Activated CD4-positive, alpha-beta T cell treated with anti-CD3 and anti-CD28 coated beads, Interleukin-2, Interleukin-4, amounts not matched to agents 100 ng/mL and 50 ng/mL, durations not matched to agents 16 hours and 8 hours (primary cell): ENCODE measurements at places on chromosomes 11 and 22.
A peak's percentile ranks its signal among the peaks of the same experiment; 100 is the strongest.

GRCh38 chr11:14253840-14254239 lies 105.1 kb downstream of the RRAS2 start:
- DNase-seq, result no peak

DNA sequence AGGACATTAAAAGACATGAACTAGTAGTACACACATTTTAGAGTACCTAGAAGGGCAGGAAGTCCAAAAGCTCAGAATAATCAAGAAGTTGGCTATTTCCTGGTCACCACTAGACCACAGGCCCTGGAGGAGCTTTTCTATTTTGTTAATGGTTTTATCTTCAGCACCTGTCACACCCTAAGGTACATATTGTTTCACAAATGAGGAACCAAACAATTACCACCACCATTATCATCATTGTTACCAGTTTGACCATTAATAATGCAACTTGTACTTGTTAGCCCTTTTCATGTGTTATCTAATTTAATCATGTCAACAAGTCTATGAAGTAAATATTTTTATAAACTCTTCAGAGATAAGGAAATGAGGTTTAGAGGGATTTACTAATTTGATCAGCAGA lies 4.9 kb downstream of the MRPL48 start:
- no peak for DNase-seq

DNA sequence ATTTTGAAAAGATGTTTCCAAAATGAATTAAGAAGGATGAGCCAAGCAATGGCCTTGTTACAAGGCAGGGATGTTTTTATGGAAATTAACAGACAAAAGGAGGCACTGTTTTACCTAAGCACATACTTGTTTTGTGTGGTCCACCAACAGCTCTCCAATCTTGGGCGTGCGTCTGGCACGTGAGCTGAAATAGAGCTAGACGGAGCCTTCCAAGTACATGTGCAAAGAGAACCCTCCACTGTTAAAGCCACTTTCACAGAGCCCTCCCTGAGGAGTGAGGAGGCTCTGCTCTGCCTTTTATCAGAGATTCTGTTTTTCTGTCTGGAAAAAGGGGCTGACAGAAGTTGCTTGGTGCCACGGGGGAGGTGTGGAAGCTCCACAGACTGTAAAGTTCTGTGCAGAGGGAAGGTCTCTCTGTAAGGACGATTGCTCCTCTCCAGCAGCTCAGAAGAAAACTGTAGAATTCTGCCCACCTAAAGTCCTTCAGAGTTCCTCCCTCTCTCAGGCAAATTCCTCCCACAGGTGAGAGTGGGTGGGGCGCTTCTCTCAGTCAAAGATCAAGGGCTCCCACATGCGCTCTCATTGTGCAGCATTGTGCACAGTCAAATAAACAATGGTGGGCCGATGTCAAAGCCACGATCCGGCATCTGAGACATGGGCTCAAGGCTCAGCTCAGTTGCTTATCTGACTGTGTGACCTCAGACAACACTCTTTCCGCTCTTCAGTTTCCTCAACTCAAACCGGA lies 92.6 kb upstream of the CSNK2A3 start:
- DNase-seq, result no peak

DNA sequence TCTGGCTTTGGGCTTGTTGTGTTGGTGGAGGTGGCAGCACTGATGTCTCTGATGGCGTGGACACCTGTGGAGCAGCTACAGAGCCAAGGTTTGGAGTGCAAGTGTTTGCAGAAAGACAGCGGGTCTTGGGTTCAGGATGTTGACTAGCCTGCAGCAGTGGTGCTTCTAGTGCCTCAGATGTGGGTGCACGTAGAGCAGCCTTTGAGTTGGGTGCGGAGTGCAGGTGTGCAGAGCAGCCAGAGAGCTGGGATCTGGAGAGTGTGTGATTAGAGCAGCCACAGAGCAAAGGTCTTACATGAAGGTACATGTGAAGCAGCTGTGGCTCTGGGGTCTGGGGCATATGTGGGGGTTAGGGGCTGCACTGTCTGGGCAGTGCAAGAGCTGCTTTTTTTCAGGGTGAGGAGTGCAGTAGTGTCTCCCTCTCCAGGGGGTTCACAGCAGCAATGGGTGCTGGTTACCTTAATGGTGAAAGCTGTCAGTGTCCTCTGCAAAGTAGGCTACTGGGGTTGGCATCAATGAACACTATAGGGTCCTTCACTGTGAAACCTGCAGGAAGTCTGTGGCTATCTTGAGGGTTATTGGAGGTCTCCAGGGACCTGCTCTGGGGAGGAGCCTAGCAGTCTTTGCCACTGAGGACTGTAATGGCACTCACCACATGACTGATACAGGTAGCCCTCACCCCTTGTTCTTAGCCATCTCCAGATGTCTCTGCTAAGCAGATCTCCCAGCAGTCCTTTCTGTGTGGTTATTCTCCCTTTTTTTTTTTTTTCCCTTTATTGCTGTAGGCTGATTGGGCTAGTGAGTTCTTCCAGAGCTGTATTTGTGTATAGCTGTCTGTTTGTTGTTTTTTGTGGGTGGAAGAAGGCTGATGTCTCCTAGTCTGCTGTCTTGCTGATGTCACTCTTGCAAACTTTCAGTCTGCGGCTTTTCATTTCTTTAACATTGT lies 14.3 kb downstream of the BIRC2 start:
- DNase-seq, result no peak

DNA sequence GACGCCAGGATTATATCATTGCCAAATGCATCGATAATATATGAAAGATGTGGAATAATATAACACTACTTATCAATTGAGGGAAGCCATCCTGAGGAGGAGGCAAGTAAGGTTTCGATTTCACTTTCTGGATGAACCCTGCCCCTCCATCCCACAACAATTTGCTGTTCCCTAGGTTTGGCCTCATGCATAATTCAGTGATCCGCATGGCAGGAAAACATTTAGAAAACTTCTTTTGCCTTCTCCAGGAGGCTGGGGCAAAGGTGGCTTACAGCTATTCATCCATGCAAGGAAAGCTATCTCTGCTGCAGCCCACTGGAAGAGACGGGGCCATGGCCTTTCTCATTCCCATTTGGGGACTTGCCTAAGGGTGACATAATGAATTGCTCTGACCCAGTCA lies 489.4 kb upstream of the CADM1 start:
- DNase-seq, result no peak

GRCh38 chr11:69274531-69275016 lies 19.4 kb upstream of the MYEOV start:
- DNase-seq, result no peak

GRCh38 chr11:33932721-33933120 lies 40.8 kb upstream of the LMO2 start:
- DNase-seq, result no peak

DNA sequence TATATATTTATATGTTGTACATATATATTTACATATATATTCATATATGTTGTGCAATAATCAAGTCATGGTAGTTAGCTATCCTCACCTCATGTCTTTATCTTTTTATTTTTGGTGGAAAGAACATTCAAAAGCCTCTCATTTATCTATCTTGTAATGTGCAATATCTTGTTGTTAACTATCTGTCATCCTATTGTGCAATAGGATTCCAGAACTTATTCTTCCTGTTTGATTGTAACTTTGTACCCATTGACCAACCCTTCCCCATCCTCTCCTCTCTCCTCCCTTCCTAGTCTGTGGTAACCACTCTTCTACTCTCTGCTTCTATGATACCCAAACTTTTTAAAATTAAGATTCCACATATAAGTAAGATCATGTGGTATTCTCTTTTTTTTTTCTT lies 115.6 kb upstream of the PDGFD start:
- DNase-seq, result no peak

DNA sequence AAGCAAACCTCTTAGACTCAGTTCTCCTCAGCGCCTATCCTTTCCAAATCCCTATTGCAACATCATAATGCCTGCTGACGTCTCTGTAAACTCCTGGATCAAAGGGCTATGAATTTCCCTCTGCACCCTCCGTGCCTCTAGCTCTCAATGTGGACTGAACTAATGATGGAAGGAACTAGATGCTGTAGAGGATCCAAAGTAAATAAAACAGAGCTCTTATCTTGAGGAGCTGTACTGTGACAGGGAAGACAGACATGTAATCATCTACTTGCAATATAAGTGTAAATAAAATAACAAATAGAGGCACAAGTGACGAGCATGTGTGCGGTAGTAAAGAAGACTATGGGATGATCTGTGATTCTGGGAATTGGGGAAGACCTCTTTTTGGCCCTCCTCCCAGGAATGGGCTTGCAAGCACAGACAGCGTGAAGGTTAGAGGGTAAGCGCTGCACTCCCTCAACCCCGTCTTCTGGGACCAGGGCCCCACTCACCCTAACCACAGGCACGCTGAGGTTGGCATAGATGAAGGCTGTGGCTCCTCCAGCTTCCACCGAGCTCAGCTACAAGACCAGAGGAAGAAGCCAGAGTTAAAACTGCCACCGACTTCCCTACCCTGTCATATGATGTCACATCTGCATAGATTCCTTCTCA lies 42.2 kb downstream of the P4HA3 start:
- DNase-seq, result peak; percentile 25

DNA sequence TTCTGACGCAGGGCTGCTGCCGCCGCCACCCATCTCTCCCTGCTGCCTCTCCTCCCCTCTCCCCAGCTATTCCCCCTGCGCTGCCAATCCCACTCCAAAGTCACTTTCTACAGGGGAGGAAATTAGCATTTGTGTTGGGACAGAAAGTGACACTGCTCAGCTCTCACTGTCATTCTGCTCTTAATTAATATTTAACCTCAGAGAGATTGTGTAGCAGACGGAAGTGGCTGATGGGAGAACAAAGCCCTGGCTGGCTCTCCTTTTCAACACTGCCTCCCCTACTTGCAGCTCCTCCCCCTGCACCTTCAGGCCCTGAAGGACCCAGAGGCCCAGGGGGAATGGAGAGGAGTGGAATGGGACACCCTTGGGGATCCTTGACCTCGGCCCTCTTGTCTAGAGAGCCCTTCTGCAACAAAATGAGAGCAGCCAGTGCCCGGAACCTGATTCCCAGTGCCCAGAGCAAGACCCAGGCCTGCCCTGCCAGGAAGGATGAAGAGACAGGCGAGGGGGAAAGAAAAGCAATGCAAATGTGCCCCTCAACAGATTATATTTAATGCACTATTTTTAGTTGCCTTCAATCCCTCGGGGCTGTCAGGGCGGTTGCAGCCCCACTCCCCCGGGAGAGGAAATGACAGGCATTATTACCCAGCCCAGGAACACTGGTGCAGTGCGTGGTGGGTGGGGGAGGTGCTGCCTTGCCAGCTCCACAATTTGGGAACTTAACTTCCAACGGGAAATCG lies 14.6 kb upstream of the NRGN start:
- no peak for DNase-seq

GRCh38 chr22:24521791-24522245 lies 26.7 kb downstream of the UPB1 start:
- DNase-seq, result peak; percentile 73

DNA sequence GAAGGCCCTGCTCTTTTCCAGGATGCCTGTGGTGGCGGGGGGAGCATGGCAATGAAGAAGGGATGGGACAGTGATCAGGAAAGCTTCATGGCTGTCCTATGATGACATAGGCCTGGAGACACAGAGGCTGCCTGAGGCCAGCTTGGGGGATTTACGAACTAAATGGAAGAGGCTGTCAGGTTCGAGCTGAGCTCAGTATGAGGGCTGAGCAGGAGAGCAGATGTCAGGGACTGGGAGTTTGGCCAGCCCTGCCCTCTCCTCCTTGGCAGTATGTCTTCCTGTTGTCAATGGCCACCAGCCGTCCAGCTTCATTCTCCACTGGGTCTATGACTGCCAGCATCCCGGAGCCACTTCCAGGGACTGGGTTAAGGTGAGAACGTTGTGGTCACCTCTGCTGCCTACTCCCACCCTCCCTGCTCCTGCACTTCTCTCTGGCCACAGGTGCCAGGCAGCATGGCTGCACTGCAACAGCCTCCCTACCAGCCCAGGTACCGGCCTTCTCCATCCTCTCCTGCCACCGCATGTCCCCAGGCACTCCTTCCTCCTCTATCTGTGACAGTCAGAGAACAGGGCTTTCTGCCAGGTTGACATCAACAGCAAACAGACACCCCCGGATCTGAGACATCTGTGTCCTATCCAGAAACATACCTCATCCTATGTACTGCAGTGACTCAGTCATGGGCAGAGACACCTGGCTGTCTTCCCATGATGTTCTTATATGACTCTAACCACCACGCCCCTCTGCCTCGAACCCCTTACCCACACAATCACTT lies 75.1 kb downstream of the KIRREL3 start:
- DNase-seq, result no peak

DNA sequence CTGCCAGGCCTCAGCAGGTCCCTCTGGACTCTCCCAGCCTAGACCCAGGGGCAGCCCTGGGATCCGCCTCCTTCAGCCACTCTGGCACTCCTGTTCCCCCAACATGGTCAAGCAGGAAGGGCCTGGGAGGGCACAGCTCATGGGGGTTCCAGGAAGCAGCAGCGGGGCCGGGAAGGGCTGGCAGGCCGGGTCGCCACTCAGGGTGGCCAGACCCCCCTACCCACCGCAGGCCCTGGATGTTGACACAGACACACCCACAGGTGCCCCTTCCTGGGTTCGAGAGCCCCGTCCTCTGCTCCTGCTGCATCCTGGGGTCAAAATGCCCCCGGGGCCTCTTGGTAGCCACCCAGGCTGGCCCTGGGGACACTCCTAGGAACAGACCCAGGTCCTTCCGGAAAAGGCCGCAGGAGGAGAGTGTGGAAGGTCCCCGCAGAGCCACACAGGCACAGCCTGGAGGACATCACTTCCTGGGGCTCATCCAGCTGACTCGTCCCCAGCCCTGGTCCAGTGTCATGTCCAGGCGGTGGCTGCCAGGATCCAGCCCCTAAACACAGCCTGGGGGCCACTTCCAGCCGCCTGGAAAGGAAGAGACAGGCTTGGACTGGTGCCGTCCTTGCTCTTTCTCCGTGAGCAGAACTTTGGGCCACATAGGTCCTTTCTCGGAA lies 6.8 kb upstream of the PIM3 start:
- no peak for DNase-seq

DNA sequence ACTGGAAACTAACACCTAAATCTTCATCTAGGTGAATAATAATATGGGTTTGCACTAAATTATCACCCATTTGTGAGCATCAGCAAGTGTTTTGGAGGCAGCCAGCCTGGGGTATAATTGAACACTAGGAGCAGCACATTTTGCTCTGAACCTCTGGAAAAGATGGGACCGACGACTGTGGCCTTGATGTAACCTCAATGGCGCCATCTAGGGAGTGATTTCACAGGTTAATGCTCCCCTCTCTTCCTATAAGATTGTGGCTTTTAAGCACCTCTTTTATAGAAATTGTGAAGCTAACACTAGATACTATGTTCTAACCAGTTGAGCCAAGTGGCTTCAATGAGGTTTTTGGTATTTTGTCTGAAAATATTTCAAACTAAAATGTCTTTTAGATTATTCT lies 203.7 kb downstream of the NELL1 start:
- DNase-seq, result peak; percentile 11

GRCh38 chr11:11344045-11344444 lies 9.0 kb downstream of the CSNK2A3 start:
- peak; percentile 9 for DNase-seq
